Stimulated activated naive CD8-positive, alpha-beta T cell treated with anti-CD3 and anti-CD28 coated beads, Interleukin-15, Interleukin-2, amounts not matched to agents 100 U/mL and 50 U/mL, for 24 hours (primary cell): ENCODE measurements at places on chromosomes 7 and 10.

DNA sequence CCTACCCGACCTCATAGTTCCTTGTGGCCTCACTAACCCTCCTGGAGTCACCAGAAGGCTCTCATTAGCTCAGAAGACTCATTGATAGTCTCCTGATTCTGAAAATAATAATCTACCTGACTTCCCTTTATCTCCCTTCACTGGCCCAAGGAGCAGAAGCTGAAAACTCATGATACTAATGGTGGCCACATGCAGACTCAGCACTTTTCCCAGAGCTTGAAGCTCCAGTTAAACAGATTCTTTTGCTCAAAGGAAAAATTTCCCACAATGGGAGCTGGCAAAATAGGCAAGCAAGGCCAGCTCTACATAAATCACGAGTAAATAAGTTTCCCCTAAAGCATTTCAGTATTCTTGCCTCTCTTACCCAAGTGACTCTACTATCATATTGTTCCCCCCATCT, 8.2 kb downstream of the NAPEPLD start:
- DNase-seq: no peak

DNA sequence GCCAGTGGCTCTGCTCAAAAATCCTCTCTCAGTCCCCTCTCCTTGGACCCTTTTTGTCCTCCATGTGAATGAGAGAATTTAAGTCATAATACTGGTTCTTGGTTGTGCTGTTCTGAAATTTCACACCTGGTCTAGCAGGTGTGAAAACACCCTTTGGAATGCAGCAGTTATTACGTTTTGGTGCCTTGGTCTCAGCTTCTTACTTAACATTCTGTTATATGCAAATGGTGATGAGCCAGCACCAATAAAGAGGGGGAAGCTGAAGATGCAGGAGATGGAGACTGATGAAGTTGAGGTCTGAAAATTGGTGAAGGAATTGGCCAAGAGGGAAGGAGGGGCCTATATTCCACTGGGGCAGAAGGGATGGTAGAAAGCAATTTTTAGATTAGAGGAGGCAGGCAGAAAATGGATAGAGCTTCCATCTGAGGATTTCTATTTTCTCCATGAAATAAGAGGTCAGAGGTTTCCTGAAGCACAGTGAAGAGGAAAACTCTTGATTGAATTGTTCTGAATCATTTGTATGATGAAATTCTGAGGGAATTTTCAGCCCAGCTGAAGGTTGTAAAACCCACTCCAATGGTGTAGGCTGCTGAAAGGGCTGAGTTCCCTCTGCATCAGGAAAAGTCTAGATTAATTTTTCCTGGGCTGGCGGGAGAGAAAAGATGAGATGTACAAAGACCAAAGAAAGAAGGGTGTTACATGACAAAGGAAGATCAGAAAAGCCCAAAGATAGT, 94.0 kb upstream of the FAM180A start:
- DNase-seq: no peak

GRCh38 chr7:106357675-106358074, 72.9 kb upstream of the NAMPT start:
- DNase-seq: no peak

- no peak for DNase-seq
Measured at GRCh38 chr10:126062131-126063032, 166.0 kb downstream of the FANK1 start.

GRCh38 chr10:132095403-132096113, 29.8 kb downstream of the JAKMIP3 start:
- no peak for DNase-seq

- peak; percentile 72 for DNase-seq
Measured at GRCh38 chr10:62050893-62051433, 149.5 kb downstream of the ARID5B start.

- no peak for DNase-seq
Measured at GRCh38 chr10:123156078-123156477, 1.9 kb downstream of the BUB3 start.

- no peak for DNase-seq
Measured at GRCh38 chr7:108408296-108408991, 47.8 kb downstream of the NRCAM start.

DNA sequence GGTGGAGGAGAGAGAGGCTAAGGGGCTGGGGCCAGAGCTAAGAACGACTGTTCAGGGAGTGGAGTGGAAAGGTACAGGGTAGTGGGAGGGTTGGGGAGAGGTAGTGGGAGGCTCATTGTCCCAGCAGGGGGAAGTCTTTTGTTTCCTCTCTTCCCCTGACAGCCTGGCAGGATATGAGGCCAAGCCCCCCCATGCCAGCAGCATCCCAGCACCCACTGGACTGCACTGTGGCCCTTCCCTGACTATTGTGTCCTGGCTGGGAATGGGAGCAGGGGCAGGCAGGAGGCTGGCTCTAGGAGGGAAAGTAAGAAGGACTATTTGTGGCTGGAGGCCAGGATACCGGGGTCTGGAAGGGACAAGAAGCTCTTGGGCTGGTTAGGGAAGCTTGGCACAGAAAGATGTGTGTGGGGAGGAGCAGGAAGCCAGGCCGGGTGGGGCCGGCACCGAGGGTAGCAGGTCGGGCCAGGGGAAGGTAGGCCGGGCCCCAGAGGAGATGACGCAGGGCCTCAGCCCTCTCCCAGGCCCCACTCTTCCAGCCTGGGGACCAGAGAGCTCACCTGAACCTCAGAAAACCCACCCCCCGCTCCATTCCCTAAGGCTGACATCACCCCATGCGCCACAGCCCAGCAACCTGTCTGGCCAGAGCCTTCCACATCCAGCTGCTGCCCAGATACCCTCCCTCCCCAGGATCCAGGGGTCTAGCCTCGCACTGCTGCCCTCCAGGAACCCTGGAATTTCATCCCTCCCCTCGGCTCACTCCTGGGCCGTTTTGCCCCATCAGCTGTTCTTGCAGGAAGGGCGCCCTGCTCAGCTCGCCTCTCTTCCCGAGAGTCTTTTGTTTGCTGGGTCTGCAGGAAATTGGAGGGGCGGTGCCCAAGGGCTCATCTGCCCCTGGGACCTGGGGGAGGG, 8.8 kb upstream of the EPHB4 start:
- DNase-seq: no peak

- no peak for DNase-seq
Measured at GRCh38 chr10:80988755-80989154, 451.1 kb downstream of the SH2D4B start.

GRCh38 chr10:113705344-113705652, 25.6 kb downstream of the CASP7 start:
- DNase-seq: no peak

GRCh38 chr7:77428777-77429231, 12.7 kb upstream of the GSAP start:
- no peak for DNase-seq

DNA sequence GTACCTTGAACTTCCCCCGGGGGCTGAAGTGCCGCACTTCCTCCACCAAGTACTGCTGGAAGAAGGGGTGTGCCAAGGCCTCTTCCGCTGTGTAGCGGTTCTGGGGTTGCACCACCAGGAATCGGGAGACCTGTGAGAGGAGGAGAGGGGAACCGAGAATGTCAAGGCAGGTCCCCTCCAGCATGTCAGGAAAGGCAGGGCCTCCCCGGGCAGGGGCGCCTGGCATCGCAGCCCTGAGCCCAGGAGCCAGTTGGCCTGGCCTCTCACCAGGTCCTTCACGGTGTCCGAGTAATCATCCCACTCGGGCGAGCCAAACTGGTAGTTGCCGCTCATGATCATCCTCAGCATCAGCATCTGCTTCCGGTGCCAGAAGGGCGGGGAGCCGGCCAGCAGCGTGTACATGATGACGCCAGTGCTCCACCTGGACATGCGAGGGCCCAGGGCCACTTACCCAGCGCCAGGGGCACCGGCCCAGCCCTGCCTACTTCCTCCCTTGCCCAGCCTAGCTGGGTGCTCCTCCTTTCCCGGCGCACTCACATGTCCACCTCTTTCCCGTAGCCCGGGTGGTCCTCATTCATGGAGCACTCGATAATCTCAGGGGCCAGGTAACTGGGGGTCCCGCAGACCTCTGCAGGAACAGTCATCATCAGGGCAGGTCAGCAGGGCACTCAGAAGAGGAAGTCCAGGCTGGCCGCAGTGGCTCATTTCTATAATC, 11.0 kb downstream of the PHKG1 start:
- no peak for DNase-seq

- DNase-seq: no peak
Measured at GRCh38 chr10:132484922-132485321, 52.7 kb upstream of the INPP5A start.

DNA sequence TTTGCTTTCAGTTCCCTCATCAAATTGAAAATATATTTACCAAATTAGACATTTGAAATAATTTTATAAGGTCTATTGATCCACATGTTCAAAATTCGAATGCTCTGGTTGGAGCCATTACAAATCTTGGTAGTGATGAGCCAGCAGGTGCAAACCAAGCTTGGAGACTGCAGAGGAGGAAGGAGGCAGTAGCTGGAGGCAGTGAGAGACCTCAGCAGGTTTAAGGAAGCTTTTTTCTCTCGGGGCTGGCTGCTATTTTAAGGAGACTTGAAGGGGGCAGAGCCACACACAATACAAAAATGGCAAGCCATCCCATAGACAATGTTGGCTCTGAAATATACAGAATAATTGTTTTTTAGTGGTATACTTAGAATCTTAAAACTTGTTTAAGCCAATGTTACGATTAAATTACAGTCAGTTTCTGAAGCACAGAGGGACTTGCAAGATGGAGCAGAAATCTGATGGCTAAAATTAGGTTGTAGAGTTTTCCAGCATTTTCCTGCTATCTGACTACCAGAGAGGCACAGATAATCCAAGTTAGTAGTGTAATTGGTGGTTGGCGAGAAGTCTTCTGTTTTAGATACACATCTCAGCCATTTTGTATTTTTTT, 185.8 kb downstream of the SNX10 start:
- DNase-seq: no peak

DNA sequence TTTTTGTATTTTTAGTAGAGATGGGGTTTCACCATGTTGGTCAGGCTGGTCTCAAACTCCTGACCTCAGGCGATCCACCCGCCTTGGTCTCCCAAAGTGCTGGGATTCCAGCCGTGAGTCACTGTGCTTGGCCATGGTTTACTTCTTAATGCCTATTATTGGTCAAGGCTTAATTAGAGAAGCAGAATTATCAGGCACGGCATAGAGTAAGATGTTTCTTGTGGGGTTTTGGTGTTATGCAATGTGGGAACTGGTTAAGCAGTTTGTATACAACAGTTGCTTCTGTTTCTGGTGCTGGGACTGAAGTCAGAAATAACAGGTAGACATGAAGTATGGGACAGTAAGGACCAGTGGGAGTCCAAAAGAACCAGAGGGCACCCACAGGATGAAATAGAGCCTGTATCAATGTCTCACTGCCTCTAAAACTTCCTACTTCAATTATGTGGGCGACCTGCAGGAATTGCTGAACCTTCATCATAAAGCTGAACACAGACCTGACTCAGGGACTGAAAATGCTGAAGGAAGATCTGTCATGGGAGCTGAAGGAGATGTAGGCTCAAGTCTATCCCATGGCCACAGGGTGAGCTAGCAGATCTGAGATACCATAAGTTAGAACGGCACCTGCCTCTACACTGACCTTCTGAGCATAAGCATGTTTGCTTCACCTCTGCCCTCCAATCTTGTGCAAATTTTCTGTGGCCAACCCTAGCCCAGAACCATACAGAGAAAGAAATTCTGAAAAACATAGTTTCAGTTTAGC, 38.3 kb upstream of the VCL start:
- no peak for DNase-seq

GRCh38 chr10:109968953-109969759, 38.6 kb upstream of the ADD3 start:
- DNase-seq: no peak

DNA sequence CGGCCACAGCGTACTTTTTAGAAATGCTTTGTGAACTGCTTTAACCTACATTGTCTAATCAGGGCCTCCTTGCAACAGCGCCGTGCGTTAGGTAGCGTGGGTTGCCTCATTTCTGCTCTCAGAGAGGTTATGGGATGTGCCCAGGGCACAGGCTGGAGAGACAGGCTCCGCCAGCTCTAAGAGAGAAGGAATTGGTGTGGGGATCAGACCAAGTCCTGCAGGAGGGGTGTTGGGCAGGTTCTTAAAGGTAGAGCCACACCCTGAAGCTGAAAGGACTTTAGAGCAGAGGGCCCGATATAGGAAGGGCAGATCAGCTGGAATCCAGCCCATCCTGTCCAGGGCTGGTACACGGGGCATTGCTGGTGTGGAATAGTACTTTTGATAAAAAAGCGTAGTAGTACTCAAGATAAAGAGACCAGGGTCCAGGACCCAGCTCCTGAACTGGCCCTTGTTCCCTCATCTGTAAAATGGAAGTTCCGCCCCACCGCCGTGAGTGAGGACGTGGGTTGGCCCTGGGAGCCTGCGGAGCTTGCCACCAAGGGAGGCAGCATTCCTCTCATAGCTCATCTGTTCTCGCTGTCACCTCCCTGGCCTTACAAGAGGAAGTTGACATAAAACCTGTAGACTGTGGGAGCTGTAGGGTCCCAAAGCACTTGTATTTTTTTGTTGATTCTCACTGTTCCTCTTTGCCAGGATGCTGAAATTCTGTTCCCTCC, 37.2 kb downstream of the TMEM120A start:
- no peak for DNase-seq

- DNase-seq: no peak
Measured at GRCh38 chr7:80224415-80224814, 89.8 kb downstream of the GNAI1 start.

- DNase-seq: peak; percentile 31
Measured at GRCh38 chr7:102404005-102404861, 8.1 kb downstream of the PRKRIP1 start.

DNA sequence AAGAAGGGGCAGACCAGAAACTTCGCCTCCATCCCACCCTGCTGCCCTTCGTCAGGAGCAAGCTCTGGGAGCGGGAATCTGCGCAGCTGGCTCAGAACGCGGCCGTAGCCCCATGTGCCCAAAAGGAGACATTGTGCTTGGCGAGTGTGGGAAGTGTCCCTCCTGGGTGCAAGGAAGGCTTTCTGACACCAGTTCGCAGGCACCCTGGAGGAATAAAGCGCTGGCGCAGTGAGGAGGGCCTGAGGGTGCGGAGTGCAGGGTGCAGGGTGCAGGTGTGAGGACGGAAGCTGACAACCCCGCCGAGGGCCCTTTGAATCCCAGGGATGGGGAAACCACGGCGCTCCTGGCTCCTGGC, 811 bp downstream of the SLIT1 start:
- no peak for DNase-seq

GRCh38 chr7:5596046-5596895, 172.6 kb upstream of the TNRC18 start:
- DNase-seq: peak; percentile 87

DNA sequence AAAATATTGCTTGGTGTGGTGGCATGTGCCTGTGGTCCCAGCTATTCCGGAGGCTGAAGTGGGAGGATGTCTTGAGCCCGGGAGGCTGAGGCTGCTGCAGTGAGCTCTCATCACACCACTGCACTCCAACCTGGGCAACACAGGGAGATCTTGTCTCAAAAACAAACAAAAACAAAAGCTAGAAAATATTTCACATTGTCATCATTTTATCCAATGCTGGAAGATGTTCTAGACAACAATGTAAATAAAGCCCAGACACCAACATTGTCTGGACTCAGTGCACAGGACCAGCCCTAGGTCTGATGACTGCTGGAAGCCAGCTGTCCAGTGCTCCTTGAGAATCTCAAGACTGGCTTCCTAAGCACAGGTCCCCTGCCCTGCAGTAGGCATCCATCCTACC, 13.5 kb downstream of the SEPHS1 start:
- no peak for DNase-seq

- DNase-seq: no peak
Measured at GRCh38 chr10:79139124-79139835, 70.5 kb downstream of the ZMIZ1 start.
